ENCODE measurements at places on chromosomes 6 and 20.
A peak's percentile ranks its signal among the peaks of the same experiment; 100 is the strongest.

- peak; percentile 99 for DNase-seq
Observed at GRCh38 chr6:52503851-52504781, 72.7 kb downstream of the TRAM2 start.

DNA sequence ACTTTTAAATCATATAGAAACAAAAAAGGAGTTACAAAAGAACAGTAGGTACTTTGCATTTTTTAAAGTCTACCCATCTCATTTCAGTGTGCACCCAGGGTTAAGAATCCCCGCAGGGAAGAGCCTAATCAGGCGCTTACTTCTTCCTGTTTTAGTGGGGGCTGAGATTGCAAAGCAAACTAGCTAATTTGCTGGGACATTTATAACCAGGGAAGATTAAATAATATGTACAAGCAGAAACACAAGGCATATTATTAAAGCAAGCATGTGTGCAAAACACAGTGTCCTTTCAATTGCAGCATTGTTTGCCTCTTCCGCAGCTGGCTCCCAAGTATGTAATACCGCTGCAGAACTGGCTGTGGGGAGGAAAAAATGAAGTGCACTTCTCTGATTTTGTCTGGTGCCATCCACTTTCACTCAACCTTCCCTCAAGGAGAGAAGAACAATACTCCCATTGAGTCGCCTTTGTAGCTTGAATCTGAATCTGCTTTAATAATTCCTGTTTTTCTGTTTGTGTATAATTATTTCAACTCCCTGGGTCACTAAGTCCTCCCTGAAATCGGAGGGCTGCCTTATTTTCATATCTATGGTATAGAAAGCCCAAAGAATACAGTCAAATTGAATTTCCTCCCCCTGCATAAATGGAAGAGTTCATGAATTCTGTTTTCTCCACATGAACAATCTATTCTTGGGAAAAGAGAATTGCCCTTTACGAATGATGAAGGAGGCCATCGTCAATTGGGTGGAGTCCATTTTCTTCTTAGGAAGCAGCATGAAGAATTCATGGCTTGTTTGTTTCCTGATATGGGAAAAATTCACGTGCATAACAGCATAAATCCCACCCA is 23.3 kb upstream of the BCAS1 start:
- DNase-seq: no peak

- no peak for DNase-seq
Observed at GRCh38 chr6:144782634-144783033, 497.5 kb downstream of the UTRN start.

DNA sequence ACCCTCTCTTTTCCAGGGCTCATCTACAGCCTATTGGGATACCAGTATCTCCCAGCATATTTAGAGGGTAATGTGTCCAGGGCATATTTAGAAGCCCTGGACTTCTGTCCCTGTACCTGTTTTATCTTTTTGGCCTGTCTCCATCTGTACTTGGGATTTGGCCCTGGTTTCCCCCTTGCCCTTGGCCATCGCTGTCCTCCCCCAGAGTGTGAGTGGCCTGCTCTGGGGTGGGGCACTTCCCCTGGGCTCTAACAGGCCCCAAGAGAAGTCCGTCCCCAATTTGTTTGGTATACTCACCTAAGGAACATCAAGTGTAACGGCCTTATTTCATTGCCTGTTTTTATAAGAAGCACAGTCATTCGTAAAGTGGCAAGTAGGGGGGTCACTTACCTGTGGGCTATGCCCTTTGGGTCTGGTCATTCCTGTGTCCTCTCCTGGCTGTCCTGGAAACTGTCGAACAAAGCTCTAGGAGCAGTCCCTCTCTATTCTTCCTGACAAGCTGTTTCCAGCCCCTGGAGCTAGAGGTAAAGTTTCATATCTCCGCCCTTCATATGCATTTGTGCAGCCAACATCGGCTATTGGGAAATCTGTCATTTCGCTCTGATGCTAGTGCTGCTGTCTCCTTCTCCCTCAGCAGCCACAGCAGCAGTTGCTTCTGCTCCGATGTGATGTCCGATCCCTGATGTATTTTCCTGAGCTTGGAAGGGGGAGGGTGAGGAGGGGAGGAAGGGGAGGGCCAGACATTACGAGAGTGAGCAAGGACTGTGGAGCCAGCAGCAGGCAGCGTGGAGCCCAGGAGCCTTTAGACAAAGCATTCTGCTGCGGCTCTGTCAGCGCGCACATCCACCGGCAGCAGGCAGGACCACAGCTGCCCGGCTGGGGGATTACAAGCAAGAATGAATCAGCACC is 83.4 kb downstream of the TCP11 start:
- no peak for DNase-seq

DNA sequence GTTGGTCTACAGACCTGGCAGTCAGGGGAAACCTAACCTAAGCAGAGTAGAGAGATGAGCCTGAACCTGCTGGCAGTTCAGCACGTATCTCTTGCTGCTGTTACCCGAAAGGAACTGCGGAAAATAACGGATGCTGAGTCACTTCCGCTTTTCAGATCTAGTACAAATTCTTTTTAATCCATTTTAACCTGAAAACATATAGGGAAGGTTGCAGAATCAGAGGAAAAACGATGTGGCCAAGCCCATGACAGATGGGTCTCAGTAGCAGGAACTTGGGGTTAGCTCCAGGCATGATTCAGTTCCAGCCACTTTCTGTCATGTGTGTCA is 351.9 kb upstream of the PRND start:
- no peak for DNase-seq

DNA sequence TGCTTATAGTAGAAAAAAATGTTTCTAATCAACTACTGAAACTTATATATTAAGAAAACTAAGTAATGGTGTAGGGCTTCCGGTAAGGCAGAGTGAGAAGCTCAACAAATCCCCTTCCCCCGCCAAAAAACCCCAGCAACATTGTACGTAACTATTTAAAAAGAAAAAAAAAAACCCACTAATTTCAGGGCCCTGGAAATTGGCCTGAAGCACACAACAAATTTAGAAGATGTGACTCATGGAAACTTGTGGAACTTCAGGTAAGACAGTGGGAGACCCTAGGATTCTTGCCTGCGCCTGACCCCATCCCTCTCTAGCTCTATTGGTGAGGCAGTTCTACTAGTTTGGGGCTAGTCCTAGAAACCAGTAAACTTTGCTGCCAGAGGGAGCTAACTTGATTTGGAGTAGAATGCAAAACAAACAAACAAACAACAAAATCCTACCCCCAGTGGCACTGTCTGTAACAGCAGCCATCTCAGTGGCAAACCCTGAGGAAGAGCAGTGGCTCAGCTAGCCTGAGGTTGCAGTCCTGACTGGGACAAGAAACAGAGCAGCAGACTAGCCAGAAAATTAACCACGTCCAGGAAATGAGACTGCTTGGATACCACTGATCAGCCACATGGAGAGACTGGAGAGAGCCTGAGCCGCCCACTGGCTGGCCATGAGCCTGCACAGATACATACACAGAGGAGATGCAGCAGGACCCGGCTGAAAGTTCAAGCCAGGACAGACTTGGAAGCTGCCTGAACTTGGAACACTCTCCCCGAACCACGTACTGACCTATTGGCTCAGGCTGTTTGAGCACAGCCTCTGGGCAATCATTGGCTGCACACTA is 135.1 kb downstream of the TBXT start:
- DNase-seq: no peak

GRCh38 chr6:144762469-144762868 is 477.3 kb downstream of the UTRN start:
- no peak for DNase-seq

GRCh38 chr20:52684176-52684575 is 288.0 kb upstream of the TSHZ2 start:
- DNase-seq: no peak

GRCh38 chr6:43937236-43938177 is 167.5 kb downstream of the VEGFA start:
- DNase-seq: no peak

GRCh38 chr20:21684671-21685070 is 20.8 kb upstream of the PAX1 start:
- DNase-seq: no peak

- no peak for DNase-seq
Observed at GRCh38 chr6:19391926-19392325, 445.2 kb upstream of the ID4 start.

DNA sequence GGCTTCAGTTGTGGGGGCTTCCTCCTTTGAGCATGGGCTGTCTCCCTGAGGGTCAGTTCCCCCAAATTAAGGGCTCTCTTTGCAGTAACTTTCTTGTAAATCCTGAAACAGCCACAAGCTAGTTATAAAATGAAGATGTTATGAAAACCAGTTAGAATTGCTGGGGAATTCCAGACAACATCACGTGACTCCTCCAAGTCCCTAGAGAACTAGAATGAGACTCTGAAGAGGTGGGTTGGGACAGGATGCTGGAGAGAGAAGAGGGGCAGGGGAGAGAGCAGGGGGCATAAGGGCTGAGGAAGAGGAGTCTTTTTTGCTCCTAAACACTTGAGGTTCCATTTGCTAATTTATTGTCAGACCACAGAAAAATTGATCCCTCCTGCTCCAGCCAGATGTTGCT is 380.3 kb downstream of the DHX35 start:
- DNase-seq: no peak

- no peak for DNase-seq
Observed at GRCh38 chr20:57620274-57620990, at the start of gene ZBP1. TSS of gene ZBP1 (minus strand) at chr20:57620426. CDS start at chr20:57620295, 131 bp downstream.

GRCh38 chr6:109024784-109025183 is 69.9 kb downstream of the SESN1 start:
- no peak for DNase-seq

- no peak for DNase-seq
Observed at GRCh38 chr6:44189257-44189656, 27.5 kb upstream of the MYMX start.

- no peak for DNase-seq
Observed at GRCh38 chr20:18775633-18776032, 38.0 kb upstream of the SCP2D1 start.

GRCh38 chr6:151294561-151295101 is 54.9 kb downstream of the AKAP12 start:
- no peak for DNase-seq

GRCh38 chr6:73636048-73636447 is 17.7 kb downstream of the SLC17A5 start:
- DNase-seq: no peak

DNA sequence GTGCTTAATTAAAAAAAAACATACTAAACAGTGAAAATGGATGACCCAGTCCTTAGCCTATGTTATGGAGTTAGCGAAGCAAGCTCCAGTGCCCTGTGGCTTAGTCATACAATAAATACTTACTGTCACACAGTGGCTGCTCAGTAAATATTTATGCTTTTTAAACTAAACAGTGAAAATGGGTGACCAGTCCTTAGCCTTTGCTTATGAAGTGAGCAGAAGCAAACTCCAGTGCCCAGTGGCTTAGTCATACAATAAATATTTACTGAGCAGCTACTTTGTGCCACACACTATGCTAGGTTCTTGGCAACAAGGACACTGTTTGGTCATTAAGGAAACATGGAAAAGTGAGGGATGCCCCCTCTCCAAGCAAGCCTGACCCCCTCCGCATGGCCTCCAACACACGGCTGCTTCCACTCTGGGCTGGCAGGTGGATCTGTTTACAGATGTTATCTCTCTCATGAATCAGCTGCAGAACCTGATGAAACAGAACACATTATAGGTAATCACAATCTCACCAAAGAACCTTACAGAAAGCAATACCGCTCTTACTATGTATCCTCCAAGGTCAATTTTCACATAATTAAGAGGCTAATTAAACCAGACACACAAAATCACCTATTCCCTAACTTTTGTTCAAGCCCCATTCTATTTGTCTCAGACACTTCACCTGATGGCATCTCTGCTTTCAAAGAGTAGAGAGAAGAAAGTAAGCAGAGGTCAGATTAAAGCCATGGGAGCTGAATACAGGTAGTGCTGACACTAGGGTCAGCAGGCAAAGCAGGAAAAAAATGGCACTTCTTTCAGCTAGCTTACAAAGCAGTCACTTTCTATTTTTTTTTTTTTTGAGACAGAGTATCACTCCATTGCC is 27.3 kb downstream of the CDK5RAP1 start:
- DNase-seq: peak; percentile 46

DNA sequence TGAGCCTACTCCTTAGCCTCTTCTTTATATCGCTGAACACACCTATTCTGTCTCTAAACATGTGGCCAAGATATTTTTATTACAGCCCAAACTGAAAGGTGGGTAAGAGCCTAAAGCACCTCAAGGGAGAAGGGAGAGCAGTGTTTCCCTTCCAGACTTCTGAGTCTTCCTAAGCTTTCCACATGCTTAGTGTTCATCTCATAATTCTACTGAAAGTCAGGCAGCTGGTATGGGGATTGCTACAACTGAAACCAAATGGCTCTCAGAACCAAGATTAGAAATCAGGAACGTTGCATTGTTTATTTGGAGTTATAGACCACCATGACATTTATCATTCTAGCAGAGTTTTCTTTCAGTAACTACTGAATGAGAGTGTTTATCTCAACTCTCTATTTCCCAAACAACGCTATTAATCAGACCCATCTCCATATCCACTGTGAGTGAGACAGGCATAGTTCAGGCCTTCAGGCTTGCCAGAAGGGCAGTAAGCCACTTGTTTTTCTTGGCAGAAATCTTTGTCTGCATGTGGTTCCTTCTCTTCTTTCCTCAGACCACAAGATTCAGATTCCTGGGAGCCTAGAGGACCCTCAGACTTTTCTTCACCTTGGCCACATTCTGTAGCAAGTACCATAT is 22.8 kb downstream of the VGLL2 start:
- no peak for DNase-seq

DNA sequence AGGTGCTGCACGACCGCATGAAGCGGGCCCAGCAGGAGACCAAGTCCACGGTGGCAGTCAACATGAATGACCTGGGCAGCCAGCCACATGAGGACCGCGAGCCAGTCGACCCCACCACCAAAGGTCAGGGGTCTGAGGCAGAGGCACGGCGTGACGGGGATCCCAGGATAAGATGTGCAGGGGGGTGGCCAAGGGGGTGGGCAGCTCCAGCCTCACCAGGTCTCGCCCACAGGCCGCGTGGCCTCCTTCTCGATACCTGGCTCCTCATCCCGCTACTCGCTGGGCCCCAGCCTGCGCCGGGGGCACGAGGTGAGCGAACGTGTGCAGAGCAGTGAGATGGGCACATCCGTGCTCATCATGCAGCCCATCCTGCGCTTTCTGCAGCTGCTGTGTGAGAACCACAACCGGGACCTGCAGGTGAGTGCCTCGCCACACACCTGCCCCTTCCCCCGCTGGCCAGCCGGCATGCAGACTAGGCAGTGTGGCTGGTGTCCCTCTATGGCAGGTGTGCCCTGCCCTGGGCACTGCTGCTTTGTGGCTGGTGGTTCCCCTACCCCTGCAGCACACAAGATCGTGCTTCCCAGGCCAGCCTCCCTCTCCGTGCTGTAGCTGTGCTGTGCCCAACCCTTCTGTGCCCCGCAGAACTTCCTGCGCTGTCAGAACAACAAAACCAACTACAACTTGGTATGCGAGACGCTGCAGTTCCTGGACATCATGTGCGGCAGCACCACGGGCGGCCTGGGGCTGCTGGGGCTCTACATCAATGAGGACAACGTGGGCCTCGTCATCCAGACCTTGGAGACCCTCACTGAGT is 25.9 kb downstream of the UQCC2 start:
- no peak for DNase-seq
